Left renal cortex interstitium (tissue), 4 donors: ENCODE measurements at places on chromosomes 11 and 22.

- DNase-seq: no peak
Measured at GRCh38 chr11:122108192-122108799, 7.7 kb downstream of the BLID start.

- no peak for DNase-seq
Measured at GRCh38 chr11:88418508-88418907, 81.0 kb upstream of the CTSC start.

DNA sequence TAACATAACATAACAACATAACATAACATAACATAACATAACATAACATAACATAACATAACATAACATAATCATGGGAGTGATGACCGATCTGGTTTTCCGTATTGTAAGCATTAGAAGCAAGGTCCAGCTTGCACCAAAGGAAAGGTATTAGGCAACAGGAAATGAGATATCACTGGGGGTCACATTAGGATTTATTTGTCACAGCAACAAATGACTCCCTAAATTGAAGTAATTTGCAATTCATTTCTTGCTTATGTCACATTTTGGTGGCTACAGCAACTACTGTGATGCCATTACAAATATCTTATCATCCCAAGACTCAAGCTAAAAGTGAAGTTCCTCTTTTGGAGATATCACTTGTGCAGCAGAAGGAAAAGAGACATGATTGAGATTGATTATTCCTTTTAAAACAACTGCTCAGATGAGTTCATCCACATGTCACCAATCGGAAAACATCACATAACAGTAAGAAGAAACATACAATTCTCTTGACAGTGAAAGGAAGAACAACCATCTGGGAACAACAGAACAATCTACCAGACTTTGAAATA lies 1331.1 kb upstream of the RAG2 start:
- no peak for DNase-seq

GRCh38 chr22:46737976-46738646 lies at the start of gene CERK:
CERK (minus strand) TSS chr22:46738252; CDS start chr22:46738148, 104 bp downstream.
- no peak for DNase-seq

GRCh38 chr22:30864441-30865420 lies 103.8 kb downstream of the MORC2 start:
- no peak for DNase-seq

GRCh38 chr11:65317025-65317786 lies 2.5 kb downstream of the CDC42EP2 start:
- no peak for DNase-seq

- no peak for DNase-seq
Measured at GRCh38 chr11:61532134-61533038, 23.8 kb downstream of the LRRC10B start.

DNA sequence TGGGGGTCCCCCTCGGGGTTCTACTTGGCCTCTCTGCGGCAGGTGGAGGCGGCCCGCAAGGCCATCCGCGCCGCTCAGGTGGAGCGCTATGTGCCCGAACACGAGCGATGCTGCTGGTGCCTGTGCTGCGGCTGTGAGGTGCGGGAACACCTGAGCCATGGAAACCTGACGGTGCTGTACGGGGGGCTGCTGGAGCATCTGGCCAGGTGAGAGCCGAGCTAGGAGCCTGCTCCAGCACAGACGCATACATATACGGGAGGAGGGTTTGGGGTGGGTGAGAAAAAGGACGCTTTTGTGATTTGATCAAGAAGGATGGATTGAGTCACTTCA lies 415 bp downstream of the CENATAC start:
- DNase-seq: no peak

DNA sequence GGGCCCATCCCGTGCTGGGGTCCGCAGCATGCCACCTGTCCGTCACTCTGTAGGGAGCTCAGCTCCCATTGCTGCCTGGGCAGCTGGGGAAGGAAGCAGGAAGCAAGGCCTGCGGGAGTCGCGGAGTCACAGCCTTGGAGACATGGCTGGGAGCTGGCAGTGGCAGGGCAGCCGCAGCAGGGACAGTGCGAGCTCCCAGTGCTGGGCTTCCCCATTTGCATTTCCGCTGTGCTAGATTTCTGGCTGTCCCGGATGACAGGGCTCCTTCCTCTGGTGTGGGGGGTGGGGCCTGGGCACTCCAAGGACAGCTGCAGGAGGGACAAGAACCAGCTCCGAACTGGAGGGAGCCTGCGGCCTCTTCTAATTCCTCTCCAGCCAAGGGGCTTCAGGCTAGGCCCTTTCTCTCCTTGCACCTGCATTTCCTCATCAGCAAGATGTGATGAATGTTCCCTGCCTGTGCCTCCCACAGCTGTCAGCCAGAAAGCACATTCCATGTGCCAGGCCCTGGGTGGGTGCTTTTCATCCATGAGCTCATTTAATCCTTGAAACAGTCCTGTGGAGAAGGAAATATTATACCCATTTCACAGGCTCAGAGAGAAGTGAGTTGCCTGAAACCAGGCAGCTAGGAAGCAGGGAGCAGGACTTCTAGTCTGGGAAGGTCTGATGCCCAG lies 48.0 kb downstream of the MYO7A start:
- DNase-seq: no peak

DNA sequence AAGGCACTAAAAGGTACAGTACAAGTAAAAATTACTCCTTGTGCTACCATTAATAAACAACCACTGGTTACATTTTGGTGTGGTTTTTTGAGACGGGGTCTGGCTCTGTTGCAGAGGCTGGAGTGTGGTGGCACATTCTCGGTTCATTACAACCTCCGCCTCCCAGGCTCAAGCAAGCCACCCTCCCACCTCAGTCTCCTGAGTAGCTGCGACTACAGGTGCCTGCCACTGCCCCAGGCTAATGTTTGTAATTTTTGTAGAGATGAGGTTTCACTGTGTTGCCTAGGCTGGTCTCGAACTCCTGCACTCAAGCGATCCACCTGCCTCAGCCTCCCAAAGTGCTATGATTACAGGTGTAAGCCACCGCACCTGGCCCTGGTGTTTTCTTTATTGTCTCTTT lies 20.8 kb downstream of the TAF1D start:
- DNase-seq: no peak

GRCh38 chr11:134700101-134700640 lies 288.1 kb upstream of the B3GAT1 start:
- DNase-seq: no peak

GRCh38 chr22:19970031-19970478 lies 28.4 kb upstream of the TXNRD2 start:
- no peak for DNase-seq

GRCh38 chr11:18615628-18616392 lies 16.2 kb downstream of the MISFA start:
- no peak for DNase-seq

GRCh38 chr11:106989078-106989455 lies 29.2 kb downstream of the GUCY1A2 start:
- no peak for DNase-seq

DNA sequence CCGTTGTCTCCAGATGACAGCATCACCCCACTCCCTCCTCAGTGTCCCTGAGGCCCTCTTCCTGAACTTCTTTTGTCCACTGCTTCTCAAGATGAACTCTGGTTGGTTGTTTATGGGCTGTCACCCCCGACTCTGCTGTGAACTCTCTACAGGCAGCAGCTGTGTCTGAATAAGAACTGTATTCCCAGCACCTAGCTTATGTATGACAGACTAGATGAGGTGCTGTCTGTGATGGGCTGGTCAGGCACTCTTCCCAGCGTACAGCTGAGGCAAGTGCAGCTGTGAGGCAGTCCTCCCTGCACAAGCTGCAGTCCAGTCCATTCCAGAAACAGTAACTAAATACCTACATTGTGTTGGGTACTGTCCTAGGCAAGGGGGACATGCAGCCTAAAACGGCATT lies 111.4 kb upstream of the PITPNB start:
- DNase-seq: no peak

DNA sequence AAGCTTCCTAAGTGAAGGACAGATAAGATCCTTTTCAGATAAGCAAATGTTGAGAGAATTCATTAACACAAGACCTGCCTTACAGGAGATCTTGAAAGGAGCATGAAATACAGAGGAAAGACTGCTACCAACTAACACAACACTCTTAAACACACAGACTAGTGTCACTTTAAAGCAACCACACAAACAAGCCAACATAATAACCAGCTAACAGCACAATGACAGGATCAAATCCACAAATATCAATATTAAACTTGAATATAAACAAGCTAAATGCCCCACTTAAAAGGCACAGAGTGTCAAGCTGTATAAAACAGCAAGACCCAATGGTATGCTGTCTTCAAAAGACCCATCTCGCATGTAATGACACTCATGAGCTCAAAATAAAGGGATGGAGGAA lies 70.8 kb upstream of the HMGXB4 start:
- DNase-seq: no peak

DNA sequence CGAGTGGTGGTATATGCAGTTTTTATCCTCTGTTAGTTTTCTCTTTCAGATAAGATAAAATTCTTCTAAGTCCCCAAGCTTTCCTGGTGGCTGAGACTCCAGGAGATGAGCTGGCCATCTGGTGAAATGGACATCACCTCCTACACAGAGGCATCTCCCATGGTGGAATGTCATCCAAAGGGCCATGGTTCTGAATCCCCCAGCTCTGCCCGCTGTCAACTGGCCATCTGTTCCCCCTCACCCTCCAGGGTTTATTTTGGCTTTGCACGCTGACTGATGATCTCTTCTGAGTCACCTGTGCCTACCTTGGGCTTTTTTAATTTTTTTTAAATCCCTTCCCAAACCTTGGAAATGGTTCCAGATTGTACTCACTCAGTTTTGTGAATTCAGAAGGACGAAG lies 142.2 kb downstream of the HIPK3 start:
- DNase-seq: no peak

- DNase-seq: no peak
Measured at GRCh38 chr22:35437049-35437448, 37.1 kb downstream of the MCM5 start.

- DNase-seq: no peak
Measured at GRCh38 chr11:123671534-123671933, 17.1 kb upstream of the SCN3B start.

DNA sequence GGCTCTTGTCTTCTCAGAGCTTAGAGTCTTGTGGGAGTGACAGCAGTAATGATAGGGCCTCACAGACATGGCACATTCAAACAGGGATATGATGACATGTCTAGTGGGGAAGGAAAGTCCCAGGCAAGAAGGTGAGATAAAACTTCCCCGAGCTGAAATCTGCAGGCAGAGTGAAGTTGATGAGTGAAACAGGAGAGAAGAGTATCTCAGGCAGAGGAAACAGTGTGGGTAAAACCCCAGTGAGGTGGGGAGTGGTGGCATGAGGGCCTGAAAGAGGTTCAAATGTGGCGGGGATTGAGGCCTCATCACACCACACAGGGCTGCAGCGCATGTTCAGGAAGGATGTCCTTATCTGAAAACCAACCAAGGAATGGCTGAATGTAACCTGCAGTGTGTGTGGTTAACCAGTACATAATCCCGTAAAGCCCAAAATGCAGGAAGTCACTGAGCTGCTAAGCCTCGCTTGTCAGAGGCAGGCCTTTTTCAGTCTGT lies 153.8 kb upstream of the E2F8 start:
- DNase-seq: no peak

GRCh38 chr11:29913352-29913751 lies 103.5 kb downstream of the KCNA4 start:
- no peak for DNase-seq

DNA sequence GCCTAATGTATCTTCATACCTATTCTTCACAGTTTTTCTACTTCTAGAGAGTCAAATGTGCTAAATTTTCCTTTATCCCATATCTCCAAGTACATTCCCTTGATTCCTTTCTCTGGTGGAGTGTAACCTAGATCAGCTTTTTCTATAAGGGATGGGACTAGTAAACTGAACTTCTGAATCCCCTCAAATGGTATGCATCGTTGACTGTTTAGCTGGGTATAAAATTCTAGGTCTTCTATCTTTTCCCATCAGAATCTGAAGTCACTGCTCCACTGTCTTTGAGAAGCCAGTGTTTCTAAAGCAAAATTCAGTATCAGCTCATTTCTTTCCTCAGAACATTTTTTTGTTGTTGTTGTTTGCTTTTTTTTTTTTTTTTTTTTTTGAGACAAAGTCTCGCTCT lies 1256.8 kb downstream of the BRD1 start:
- DNase-seq: no peak

DNA sequence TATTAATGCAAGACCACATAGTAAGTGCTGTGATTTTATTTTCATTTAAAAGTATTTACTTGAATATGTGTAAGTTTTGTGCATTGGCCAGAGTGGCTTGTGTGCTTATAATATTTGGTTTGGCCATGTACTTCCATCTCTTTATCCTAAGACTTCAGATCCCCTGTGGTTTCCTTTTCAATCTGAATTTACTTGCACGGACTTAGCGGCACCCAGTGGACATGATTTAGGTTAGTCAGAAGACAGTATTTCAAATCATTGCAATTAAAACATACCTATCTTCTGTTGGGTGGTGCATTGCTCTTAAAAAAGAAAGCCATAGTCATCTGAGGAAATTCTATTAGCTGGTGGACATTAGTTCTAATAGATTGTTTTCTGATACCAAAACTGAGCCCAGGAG lies 30.7 kb downstream of the PIWIL4 start:
- no peak for DNase-seq

DNA sequence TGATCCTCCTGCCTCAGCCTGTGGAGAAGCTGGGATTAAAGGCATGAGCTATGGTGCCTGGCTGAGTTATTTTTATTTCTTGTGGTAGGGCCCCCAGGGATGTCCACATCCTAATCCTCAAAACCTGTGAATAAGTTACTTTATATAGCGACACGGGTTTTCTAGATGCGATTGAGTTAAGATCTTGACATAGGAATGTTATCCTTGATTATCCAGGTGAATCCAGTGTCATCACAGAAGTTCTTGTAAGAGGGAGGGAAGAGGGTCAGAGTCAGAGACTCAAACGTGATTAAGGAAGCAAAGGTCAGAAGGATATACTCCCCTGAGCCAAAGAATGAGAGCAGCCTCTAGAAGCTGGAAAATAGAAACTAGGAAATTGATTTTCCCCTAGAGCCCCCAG lies 117.8 kb downstream of the INSC start:
- DNase-seq: no peak

- no peak for DNase-seq
Measured at GRCh38 chr22:32043391-32043790, 330 bp downstream of the SLC5A1 start.

- DNase-seq: no peak
Measured at GRCh38 chr11:120134106-120134930, 3.6 kb downstream of the TRIM29 start.
